ENCODE measurements at places on chromosomes 1 and 21.

DNA sequence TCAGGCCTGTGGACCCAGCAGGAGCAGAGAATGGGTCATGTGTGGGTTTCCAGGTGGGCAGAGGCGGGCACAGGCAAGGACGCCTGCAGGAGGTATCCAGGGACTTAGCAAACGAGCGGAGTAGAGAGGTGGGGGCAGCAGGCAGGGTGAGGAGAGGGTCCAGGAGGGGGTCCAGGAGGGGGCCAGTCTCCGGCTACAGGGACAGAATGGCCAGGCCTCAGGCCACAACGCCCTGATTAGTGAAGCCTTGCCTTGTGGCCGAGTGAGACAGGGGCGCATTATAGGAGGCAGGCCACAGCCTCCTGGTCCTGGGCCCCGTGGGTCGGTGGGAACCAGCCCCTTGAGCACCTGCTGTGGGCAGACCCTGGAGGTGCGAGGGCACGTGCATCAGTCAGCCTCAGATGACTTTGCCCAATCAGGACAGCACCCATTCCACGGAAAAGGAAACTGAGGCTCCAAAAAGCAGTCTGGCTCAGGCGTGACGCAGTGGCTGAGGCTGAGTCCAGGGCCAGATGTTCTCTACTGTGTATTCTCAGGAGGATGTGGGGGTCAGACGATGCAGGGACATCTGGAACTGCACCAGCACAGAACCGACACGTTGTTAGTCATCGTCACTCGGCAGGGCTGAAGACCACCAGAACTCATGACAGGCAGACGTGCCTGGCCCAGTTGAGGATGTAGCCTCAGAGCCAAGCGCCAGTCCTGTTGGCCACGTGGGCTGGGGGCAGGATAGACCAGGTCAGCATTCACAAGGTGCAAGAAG is 113.7 kb downstream of the CRYAA start:
- no peak for DNase-seq

GRCh38 chr1:182032251-182032650 is 29.3 kb downstream of the ZNF648 start:
- DNase-seq: no peak

DNA sequence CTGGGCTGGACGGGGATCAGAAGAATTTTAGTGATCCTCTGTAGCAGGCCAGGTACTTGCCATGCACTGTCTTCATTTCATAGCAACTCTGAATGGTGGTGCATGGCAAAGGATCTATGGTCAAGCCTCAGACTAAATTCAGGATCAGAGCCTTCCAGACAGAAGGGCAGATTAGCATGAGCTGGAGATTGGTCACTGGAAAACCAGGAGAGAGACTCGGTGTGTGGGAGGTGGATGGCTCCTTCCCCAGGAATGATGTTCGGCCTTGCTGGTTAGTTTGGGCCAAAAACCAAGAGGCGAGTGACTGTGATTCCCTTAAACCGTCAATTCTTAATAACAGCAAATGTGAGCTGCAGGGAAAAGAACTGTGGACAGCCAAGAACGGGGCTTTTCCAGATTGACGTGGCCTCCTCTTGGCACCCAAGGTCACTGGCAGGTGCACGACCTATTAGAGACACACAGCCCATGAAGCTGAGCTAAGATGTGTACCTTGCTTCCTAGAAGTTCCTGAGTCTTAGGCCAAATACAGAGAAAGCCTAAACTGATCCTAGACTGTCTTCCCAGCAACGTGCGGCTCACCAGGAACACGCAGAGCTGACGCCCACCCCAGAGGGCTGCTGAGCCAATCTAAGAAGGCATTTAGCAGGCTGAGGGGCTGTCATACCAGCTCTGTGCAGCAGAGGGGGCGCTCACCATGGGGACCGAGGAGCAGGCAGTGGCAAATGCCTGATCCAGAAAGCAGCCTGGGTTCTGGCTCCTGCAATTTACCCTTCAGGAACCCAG is 18.5 kb downstream of the ALDH4A1 start:
- peak; percentile 63 for DNase-seq

DNA sequence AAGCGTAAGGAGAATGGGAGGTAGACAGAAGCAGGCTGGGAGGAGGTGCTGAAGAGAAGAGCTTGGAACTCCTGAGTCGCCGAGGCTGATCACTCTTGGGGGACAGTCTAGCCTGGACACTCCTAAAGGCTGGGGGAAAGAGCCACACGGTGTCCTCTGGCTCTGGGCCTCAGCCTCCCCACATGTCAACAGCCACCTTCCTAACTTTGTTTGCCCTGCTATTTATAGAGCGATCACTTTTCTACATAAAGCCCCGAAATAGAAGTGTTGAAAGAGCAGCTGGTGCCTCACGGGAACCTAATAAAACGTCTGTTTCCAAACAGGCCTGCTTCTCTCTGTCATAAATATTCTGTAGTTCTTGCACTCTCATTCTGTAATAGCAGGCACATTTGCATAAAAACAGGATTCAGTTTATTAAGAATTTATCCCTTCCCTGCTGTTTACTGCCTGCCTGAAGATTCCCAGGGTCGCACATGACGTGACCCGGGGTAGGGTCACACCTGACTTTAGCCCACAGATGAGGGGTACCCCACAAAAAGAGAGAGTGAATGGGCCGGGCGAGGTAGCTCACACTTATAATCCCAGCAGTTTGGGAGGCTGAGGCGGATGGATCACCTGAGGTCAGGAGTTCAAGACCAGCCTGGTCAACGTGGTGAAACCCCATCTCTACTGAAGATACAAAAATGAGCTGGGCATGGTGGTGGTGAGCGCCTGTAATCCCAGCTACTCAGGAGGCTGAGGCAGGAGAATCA is 212.5 kb downstream of the TOMM20 start:
- DNase-seq: no peak

DNA sequence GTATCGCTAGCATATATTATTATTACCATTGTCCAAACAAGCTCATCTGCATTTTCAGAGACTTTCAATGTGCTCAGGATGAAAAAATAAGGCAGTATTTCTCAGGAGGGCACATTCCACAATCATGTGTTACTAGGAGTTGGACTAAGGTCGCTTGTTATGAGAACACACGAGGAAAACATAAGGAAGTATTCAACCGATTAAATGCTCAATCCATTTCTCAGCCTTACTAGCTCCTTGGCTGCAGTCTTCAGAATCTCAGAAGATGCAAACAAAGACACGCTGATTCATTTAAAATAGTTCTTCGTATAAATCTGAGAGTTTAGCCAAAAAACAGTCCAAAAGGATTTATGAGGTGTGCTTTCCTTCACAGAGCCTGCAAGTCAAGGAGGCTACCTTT is 82.0 kb upstream of the JAK1 start:
- peak; percentile 6 for DNase-seq

DNA sequence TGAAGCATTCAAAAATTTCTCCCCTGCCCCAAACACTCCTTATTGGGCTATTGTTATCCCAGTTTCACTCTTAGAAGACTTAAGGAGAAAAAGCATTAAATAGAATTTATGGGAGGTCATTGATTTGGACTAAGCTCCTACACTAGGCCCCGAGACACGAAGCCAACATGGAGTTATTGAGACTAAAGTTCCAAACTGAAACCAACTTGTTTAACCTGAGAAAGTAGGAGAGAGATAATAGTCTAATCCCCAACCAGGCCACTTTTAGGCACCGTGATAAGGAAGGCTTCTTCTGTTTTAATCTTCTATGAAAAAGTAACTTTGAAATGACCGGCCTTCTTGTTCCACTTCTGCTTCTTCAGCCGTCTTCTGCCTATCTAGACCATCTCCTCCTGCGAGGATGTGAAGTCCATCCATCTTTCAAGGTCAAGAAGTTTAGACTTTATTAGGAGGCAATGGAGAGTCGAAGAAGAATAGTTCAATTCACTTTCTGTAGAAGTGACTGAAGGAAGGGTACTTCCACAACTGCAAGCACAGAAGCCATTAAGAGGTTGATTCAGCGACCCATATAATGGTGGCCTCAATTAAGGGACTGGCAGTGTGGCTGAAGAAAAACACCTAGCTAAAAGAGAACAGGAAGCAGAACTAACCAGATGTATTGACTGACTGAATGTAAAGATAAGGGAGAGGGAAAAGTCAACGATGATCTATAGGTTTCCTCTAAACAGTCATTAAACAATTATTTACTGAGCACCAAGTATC is 428.8 kb downstream of the SMYD3 start:
- no peak for DNase-seq

GRCh38 chr1:204503913-204504519 is 9.4 kb upstream of the PIK3C2B start:
- DNase-seq: no peak

DNA sequence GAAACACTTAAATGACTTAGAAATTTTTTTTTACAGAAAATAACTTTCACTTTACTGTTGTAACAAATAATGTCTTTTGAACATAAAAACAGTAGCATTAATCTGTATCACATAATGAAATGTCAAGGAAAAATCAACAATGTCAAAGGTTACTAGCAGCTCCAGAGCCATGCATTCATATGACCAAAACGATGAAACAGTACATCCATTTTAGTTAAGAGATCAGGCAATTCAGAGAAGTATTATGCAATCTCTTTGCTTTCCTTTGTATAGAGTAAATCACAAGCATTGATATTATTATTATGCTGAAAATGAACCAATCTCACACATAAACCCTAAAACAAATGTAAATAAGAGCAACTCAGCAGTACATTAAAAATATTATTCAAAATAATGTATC is 748.9 kb downstream of the PLA2G4A start:
- no peak for DNase-seq

DNA sequence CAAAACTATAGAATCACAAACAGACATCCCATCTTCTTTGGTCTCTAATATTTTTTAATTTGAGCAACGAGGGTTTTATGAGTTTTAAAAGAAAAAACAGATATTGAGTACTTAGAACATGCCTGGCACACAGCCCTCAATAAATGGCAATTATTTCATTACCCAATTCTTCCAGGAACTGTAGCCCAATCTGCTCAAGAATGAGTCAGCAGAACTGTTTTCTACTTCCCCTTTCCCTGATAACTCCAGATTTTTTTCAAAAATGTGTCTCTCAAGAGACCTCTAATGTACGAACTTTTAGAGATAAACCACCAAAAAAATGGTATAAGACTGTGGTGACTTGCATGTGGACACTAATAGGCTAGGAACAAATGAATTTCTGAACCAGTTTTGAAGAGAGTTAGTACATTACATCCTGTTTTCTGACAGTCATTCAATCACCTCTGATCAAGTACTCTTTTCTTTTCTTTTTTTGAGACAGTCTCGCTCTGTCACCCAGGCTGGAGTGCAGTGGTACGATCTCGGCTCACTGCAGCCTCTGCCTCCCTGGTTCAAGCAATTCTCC is 11.5 kb downstream of the ABL2 start:
- DNase-seq: peak; percentile 43

- DNase-seq: no peak
Observed at GRCh38 chr1:212600071-212600915, 8.3 kb upstream of the ATF3 start.

DNA sequence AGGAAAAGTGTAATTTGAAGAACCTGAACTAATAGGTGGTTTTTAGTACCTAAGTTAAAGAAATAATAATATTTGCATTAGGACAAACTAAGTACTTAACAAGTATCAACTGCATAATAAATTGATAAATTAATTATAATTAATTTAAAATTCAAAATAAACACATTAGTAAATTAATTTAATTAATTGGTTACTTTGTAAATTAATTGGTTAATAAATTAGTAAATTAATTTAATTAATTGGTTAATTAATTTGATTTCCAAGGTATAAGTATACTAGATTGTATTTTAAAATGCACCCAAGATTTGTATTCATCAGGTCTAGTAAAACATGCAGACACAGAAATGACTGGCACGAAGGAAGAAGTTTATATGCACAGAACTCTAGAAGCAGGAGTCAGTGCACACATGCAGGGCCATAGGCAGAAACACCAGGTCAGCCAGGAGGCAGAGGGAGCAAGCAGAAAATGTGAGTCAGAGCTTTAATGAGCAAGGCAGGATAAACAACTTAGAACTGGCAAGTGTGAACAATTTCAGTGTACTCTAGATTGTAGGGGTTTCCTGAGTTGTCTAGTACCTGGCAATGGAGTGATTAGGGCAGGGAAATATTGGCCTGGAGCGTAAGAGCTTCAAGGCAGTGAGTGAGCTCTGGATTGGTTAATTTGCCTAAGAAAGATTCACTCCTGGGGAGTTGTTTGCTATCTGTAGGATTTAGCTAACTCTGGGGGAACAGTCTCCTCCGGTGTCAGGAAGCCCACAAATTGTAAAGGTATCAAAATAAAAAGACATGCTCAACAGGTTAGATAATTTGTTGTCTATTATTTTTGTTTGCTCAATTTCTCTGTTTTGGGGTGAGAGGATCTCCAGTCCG is 665.7 kb downstream of the MRPL39 start:
- DNase-seq: no peak

DNA sequence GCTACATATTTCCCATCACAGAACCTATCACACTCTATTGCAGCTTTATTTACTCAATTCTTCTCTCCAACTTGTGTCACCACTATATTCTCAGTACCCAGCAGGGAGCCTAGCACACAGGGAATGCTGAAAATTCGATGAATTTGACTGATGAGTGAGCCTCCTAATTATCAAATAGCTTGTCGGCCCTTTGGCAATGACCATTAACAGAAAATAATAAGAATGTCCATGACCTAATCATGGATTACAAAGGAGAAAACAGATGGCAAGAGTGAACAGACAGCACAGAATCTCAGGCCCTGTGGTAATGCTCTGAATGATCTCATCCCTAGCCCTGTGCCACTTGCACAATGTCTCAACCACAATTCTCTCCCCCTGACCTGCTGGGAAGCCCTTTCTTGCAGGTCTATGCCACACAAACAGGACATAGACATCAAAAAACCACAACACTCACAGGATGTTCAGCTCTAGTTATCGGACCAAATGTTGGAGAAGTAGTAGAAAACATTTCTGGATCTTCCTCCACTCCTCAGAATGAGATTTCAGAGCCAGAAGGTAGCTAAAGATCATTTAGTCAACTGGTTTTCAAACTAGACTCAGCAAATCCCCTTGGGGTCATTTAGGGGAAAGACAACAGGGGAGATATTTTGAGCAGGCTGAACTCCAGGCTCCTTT is 68.4 kb downstream of the LUZP1 start:
- DNase-seq: peak; percentile 90

DNA sequence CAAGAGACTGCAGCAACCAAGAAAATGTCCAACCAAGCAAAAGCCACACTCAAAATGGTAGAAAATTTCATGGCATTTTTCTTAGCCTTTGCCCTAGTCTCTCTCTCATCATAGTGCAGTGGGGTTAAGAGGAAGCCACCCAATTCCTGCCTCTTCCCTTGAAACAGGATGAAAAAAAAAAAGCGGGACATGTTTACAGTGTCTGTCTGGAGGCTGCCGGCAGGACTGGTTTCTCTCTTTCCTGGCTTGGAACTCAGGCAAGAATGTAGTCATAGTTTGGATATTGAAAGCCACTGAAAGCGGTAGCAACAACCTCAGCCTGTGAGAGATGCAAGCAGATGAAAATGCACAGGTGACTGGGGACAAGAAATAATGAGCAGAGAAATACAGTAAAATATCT is 13.3 kb upstream of the TNFSF18 start:
- DNase-seq: no peak

DNA sequence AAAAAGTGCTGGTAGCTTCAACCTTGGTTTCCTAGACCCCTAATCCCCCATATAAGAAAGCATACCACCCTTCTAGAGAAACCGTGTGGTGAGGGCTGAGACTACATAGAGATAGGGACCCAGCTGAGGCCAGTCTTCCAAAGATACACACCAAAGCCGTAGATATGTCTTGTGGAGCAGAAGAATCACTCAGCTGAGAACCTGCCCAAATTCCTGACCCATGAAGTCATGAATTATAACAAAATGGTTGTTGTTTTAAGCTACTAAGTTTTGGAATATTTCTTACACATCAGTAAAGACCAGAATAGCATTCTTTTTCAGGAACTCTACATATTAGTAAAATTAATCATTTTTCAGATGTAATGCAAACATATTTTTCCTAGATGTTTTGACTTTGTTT is 3.3 kb upstream of the SNRPE start:
- DNase-seq: peak; percentile 85

- no peak for DNase-seq
Observed at GRCh38 chr1:30830537-30830936, 73.0 kb upstream of the LAPTM5 start.
